ENCODE measurements at places on chromosomes 12 and 14. TPM values are rescaled to one million over a fixed set of nuclear protein-coding genes. Genes with fewer than 3 reads are reported as not detected.
A peak's percentile ranks its signal among the peaks of the same experiment; 100 is the strongest.

GRCh38 chr12:58069268-58069963 lies 128.0 kb downstream of the ATP23 start:
- H3K27ac ChIP-seq: no peak overlapping the region
- DNase-seq: no peak
- H3K36me3 ChIP-seq: no peaks in the 10 kb centered on the region
- H3K4me1 ChIP-seq: no peaks in the 10 kb centered on the region
- H3K27me3 ChIP-seq: no peaks in the 10 kb centered on the region
- no peak overlapping the region for H3K4me3 ChIP-seq

DNA sequence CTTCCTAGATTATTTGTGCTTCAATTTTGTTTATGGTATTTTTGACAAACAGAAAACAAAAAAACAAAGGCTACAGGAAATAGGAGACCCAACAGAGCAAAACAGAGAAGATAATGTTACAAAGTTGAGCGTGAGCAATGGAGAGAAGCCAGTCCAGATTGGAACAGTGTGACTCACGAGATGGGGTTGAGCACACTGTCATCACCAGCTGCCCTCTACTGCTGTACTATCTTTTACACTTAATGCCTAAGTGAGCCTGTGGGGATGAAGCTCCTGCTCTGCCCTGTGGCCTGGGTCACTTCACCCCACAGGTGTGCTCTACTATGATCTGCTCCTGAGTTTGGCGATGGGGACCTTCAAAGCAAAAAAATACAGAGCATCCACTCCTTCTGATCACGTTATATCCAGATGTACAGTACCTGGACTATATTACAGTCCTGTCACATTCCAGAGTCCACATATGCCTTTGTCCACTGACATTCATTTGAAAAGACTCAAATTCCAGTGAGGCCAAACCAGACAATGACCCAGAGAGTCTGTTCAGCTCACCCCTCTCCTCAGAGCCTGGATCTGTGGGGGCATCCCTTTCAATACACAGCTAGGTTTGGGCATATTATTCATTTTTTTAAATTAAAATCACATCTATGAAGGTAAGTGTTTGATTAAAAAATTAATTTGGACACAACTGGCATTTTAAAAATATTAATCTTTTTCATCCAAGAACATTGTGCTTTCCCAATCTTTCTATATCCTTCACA lies 4.4 kb downstream of the IPO8 start:
- H3K36me3 ChIP-seq: peaks cover 3% of the 10 kb centered on the region
- peaks cover 24% of the 10 kb centered on the region for H3K4me1 ChIP-seq
- no peak for DNase-seq
- no peaks in the 10 kb centered on the region for H3K27me3 ChIP-seq

DNA sequence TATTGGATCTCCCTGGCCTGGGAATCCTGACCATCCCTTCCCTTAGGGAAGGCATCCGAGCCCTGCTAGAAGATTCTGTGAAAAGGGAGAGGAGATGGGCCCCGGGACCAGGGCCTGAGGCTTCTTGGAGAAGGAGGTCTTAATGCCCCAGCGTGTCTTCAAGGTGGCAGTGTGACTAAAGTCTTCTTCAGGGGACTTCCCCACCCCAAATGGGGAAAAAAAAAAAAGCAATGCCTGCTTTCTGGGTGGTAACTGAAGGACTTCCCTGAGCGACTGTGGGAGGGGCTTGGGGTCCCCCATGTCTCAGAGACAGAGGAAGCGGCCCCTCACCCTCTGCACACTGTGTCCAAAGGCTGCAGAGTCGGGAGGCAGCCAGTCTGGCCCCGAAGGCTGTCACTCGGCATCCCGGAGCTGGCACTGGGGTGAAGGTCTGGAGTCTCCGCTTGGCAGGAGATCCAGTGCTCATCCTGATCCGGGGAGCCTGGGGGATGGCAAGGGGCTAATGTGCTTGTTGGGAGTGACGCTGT lies 7.8 kb upstream of the PGF start:
- no peak for DNase-seq
- H3K27me3 ChIP-seq: peaks cover 55% of the 10 kb centered on the region
- no peak overlapping the region for H3K4me3 ChIP-seq
- no peaks in the 10 kb centered on the region for H3K36me3 ChIP-seq
- H3K4me1 ChIP-seq: no peaks in the 10 kb centered on the region

DNA sequence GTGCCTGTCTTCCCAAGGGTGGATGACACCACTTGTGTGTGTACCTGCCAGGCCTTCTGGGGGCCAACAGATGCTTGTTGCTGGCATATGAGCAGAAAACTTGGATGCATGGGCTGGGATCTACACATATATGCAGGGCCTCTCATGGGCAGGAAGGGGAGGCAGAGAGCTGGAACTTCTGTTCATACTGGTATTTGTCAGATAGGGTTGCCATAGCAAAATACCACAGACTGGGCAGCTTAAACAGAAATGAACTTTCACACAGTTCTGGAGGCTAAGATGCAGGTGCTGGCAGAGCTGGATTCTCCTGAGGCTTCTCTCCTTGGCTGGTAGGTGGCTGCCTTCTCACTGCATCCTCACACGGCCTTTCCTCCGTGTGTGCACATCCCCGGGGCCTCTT lies 121.8 kb downstream of the SUDS3 start:
- no peaks in the 10 kb centered on the region for H3K27me3 ChIP-seq
- H3K4me3 ChIP-seq: no peak overlapping the region
- DNase-seq: peak; percentile 10
- no peaks in the 10 kb centered on the region for H3K36me3 ChIP-seq

GRCh38 chr12:55037351-55037987 lies 17.7 kb downstream of the NEUROD4 start:
- H3K4me1 ChIP-seq: no peaks in the 10 kb centered on the region
- H3K36me3 ChIP-seq: no peaks in the 10 kb centered on the region
- DNase-seq: no peak
- H3K27ac ChIP-seq: no peak overlapping the region
- peaks cover 20% of the 10 kb centered on the region for H3K27me3 ChIP-seq

DNA sequence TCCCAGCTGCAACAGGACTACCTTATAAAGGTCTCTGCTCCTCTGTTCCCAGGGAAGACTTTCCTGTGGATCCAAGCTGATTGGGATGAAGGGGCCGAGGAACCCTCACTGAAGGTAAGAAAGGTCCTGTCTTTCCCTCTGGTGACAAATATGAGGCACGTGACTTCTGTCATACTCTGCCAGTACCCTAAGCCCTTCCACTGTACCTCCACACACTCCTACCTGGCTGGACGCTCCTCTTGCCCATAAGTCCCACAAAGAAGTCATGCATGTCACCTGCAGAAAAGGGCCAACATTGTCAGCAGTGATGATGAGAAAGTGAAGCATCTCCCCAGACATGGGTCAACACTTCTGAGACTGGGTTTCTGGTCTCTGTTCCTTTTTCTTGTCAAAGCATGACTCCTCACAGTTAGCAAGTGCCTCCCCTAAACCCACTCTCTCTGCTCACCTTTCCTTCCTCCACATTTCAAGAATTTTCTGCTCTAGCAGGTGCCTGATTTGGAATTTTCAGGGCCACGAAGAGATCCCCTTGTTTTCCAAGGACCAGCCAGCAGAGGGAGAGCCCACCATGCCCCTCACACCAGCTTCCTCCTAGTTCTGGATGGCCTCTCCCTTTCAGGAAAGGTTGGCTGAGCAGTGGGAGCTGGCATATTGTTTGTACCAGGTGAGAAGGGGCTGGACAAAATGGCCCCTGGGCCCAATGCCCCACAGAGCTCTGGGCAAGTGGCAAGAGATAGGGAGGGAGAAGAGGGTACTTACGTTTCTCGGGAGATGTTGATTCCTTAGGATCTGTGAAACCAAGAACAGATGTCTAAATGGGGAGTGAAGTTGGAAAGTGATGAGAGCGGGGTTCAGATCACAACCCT lies 3.5 kb downstream of the TAC3 start:
- no peak for DNase-seq
- peaks cover 19% of the 10 kb centered on the region for H3K27me3 ChIP-seq
- no peak overlapping the region for H3K4me3 ChIP-seq
- peaks cover 4% of the 10 kb centered on the region for H3K4me1 ChIP-seq
- no peaks in the 10 kb centered on the region for H3K36me3 ChIP-seq

DNA sequence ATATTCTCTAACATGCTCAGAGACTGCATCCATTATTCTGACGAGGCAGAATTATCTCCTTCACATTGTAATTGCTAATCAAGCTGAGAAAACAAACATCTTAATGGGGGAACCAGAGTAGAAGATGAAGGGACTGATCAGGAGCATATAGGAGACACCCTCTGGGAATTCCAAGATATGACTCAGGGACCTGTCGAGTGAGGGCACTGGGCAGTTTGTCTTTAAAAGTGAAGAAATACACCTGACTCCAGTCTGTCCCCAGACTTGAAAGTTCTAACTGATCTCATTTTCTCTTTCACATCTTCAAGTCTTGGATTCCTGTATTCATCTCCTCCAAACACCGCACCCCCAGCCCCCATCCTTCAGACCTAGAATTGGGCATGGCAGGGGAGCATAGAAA lies 226.9 kb upstream of the PLXNC1 start:
- no peaks in the 10 kb centered on the region for H3K36me3 ChIP-seq
- no peaks in the 10 kb centered on the region for H3K4me1 ChIP-seq
- no peaks in the 10 kb centered on the region for H3K27me3 ChIP-seq

GRCh38 chr14:33413381-33413780 lies 474.7 kb downstream of the NPAS3 start:
- no peak for DNase-seq
- no peak overlapping the region for H3K27ac ChIP-seq
- no peak overlapping the region for H3K4me3 ChIP-seq

- no peak overlapping the region for H3K4me3 ChIP-seq
- no peaks in the 10 kb centered on the region for H3K4me1 ChIP-seq
- H3K27ac ChIP-seq: no peak overlapping the region
- no peaks in the 10 kb centered on the region for H3K27me3 ChIP-seq
- no peak for DNase-seq
- H3K36me3 ChIP-seq: peaks cover 2% of the 10 kb centered on the region
Observed at GRCh38 chr14:29709490-29709889, 218.2 kb downstream of the PRKD1 start.

DNA sequence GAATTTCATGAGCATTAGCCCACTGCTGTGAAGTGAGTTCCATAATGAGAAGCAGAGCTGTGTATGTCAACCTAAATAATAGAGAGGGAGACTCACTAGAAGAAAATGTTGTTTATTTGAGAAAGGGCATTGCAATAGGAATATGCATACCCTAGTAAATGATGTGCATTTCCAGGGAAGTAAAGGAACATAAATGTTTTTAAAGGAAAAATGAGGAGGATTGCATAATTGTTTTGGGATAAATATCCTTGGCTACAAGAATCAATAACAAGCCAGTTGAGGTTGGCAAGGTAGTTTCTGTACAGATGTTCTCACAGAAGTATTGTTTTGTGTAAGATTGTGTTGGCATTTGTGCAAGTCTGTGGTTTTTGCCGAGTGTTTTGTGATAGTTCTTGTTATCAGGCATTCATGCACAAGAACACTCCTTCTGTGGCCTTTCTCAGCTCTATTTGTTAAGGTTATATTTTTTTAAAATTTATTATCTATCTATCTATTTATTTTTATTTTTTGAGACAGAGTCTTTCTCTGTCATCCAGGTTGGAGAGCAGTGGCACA lies 47.1 kb downstream of the EMP1 start:
- no peak overlapping the region for H3K27ac ChIP-seq
- no peak overlapping the region for H3K4me3 ChIP-seq
- no peak for DNase-seq
- no peaks in the 10 kb centered on the region for H3K4me1 ChIP-seq

- H3K36me3 ChIP-seq: no peaks in the 10 kb centered on the region
- H3K27me3 ChIP-seq: no peaks in the 10 kb centered on the region
- no peak overlapping the region for H3K4me3 ChIP-seq
- no peak for DNase-seq
Observed at GRCh38 chr14:100442036-100442435, 118.9 kb downstream of the SLC25A47 start.

GRCh38 chr12:68081561-68081960 lies 78.0 kb downstream of the IFNG start:
- H3K4me1 ChIP-seq: peaks cover 7% of the 10 kb centered on the region
- H3K36me3 ChIP-seq: peaks cover 8% of the 10 kb centered on the region
- no peak overlapping the region for H3K27ac ChIP-seq
- H3K4me3 ChIP-seq: no peak overlapping the region
- H3K27me3 ChIP-seq: no peaks in the 10 kb centered on the region
- no peak for DNase-seq

- no peaks in the 10 kb centered on the region for H3K27me3 ChIP-seq
- DNase-seq: peak; percentile 50
- peak overlapping the region; percentile 87 for H3K4me3 ChIP-seq
Observed at GRCh38 chr12:132084621-132085290, 59.4 kb downstream of the DDX51 start.

GRCh38 chr12:19841451-19841850 lies 402.2 kb downstream of the AEBP2 start:
- no peaks in the 10 kb centered on the region for H3K36me3 ChIP-seq
- no peak for DNase-seq
- no peaks in the 10 kb centered on the region for H3K27me3 ChIP-seq

GRCh38 chr12:117036046-117036445 lies 63.2 kb downstream of the TESC start:
- H3K4me1 ChIP-seq: peaks cover 20% of the 10 kb centered on the region
- H3K27me3 ChIP-seq: peaks cover 12% of the 10 kb centered on the region
- DNase-seq: no peak
- peaks cover 1% of the 10 kb centered on the region for H3K36me3 ChIP-seq

GRCh38 chr14:101076451-101077198 lies 173.1 kb upstream of the RTL1 start:
- no peak overlapping the region for H3K27ac ChIP-seq
- H3K4me1 ChIP-seq: peaks cover 10% of the 10 kb centered on the region
- no peaks in the 10 kb centered on the region for H3K36me3 ChIP-seq
- peak overlapping the region; percentile 69 for H3K4me3 ChIP-seq
- DNase-seq: peak; percentile 7

PLEKHD1 gene
- 2.0 TPM for total RNA-seq

KRT82 gene
- total RNA-seq: not detected

ESPL1 gene
- total RNA-seq: 24.3 TPM

INSM2 gene
- total RNA-seq: 0.10 TPM

SIX1 gene
- total RNA-seq: 0.79 TPM
